Kidney tubule cell (primary cell): ENCODE measurements at places on chromosomes 3 and 15.

- peak; percentile 80 for DNase-seq
Observed at GRCh38 chr15:94174399-94174802, 57.0 kb upstream of the MCTP2 start.

GRCh38 chr3:133986311-133986710 is 43.4 kb downstream of the SLCO2A1 start:
- peak; percentile 7 for DNase-seq

- DNase-seq = no peak
Observed at GRCh38 chr3:194280777-194281176, 70.4 kb downstream of the CPN2 start.

DNA sequence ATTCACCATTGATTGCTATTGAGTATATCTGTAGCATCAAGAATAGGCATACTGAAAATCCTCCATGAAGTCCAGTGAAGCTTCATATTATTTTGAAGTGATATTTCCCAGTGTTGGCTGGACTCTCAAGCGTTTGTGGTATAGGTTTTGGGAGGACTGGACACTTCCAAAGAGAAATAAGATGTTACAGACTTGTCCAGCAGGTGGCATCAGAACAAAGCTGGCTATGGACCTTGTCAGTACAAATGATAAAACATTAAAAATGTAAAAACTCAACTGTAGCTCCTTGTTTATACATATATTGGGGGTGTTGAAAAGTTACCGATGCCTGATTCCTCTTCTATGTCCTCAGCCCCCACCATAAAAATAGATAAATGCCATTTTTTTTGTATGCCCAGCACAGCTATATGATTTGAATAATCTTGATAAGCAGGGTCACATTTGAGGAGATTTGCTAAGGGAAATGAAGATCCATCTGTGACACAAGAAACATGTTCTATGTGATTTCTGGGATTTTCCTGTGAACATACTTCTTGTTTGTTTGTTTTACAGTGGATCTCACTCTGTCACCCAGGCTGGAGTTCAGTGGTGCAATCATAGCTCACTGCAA is 54.5 kb upstream of the GOLGA6B start:
- peak; percentile 53 for DNase-seq

GRCh38 chr15:44275150-44275830 is 13.2 kb upstream of the GOLM2 start:
- DNase-seq = no peak

GRCh38 chr3:127814325-127814781 is 8.0 kb downstream of the MGLL start:
- DNase-seq = no peak

DNA sequence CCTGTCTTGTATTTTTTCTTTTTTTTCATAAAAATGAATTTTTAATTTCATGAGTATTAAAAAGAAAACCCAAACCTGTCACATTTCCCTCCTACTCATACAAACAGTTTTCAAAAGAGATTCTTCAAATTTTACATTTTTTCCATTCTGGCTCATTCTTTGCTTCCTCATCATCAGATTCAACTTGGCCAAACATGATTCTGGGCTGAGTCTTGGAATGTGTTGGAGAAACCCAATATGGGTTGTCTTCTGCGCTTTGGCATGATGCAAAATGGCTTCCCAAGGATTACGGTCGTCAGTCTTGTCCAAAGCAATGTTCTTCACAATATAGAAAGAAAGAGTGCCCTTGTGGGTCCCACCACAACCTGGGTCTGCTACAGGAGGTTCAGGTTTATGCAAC is 12.4 kb upstream of the TM4SF4 start:
- DNase-seq = no peak

GRCh38 chr15:90414408-90415028 is 26.5 kb downstream of the IQGAP1 start:
- DNase-seq = peak; percentile 66

DNA sequence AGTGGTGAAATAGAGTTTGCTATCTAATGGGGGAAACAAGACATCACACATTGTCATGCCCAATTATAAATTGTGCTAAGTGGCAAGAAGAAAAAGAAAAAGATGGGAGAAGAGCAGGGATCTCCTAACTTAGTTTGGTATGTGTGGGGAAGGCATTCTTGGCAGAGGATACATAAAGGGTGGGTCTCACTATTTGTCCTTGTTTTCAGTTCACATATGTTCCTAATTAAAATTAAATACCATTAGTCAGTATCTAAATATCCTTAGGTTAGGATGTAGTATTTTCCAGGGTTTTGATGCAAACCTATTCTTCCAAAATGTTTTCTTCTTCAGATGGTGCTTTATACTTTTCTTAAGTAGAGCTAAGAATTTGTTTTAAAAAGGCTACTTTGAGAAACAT is 173.7 kb downstream of the B3GALNT1 start:
- no peak for DNase-seq

DNA sequence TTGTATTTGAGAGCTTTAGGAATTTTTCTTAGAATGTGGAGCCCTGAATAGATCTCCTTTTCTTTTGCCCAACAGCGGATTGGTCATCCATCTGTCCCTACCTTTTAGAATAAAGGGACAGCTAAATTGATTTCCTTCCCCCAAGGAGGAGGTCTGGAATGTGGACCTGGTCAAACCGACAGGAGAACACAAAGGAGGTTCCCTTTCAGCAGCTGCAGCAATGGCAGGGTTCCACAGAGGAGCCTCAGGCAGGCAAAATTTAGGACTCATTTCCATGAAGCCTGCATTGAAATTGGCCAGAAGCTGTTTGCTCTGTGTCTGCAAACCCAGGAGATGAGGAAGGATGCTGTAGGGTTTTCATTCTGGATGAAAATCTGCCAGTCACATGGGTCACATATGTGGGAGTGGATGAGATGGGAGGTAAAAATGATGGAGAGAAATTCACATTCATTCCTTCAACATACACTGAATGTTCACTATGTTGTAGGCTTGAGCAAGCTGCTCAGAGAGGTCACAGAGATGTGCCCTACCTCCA is 77.3 kb downstream of the LRTM1 start:
- DNase-seq = no peak

GRCh38 chr3:14397531-14397930 is 4.9 kb upstream of the SLC6A6 start:
- DNase-seq = no peak

DNA sequence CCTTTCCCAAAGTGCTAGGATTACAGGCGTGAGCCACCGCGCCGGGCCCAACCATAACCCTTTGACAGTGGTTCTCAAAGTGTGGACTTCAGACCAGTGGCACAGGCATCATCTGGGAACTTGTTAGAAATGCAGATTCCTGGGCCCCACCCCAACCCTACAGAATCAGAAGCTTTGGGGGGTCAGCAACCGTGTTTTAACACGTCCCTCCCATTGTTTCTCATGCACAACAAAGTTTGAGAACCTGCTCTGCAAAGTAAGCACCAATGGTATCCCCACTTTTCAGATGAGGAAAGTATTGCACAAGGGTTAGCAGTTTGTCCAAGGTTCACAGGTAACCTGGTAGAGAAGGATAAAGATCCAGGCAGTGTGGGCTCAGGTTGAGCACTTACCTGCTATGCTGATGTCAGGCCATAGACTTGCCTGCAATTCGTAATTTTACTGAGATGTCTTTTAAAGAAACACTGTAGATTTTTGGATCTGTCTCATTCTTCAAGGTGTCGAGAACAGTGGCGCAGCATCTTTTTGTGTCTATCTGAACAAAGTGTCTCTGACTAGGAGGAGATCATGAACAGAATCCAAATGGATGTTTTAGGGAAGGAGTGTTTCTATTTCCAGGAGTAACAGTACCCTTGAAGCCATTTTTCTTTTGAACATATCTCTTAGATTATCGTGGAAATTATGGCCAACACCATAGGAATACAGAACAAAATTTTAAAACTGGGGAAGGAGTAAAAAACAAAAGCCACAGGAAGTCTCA is 2.5 kb downstream of the GXYLT2 start:
- DNase-seq = no peak

- DNase-seq = no peak
Observed at GRCh38 chr3:12743583-12743982, 15.5 kb downstream of the TMEM40 start.

DNA sequence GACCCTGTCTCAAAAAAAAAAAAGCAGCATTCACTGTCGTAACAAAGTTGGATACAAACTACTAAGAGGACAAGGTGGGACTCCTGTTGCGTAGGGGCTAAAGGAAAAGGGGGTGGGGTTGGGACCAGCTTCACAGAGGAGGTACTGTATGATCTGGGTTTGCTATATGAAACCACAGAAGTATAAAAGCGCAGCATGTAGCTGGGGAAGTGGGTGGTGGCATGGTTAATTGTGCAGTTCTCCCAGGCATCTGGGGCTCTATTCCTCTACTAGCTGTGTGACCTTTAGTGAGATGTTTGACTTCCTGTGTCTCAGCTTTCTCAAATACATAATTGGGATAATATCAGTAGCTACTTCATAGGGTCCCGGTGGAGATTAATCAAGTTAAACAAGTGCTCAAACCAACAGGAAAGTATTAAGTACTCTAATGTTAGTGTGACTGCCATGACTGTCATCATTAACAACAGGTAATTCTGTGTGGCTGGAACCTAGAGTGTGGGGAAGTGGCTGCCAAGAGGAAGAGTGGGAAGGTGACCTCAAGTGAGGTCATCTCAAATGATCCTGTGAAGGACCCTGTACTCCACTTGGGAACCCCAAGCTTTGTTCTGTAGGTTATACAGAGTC is 11.5 kb downstream of the PARP16 start:
- no peak for DNase-seq

DNA sequence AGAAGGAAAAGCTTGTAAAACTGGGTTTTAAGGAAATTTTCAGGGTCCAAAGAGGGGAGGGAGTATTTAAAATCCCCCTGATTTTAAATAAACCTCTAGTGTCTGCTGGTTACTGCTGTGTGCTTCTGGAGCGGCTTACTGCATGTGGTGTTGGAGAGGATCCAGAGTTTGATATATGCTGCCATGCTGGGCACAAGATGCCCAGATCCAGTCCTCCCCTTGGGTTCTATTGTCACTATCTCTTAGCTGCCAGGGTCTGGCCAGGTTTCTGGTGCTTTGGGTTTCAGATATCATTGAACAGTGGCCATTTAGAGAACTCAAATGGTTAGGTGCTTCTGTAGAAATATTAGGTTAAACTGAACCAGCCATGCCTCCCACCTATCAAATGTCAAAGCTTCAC is 27.5 kb downstream of the MINAR1 start:
- DNase-seq = no peak

DNA sequence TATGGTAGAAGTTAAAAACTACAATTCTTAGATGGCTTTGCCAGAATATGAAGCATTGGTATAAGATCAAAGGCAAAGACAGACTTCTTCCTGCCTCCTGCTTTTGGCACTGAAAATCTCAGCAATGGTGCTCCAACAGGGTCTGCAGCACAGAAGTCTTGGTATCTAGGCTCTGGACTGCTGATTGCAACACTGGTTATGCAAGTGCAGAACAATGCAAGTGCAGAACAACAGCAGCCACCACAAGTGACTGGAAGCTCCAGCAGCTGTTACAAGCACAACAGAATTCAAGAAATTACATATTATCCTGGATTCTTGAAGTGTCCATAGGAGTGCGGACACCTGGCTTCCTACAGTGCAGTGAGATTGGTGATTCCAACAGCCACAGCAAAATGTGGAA is 33.7 kb downstream of the ZBTB20 start:
- DNase-seq = no peak

DNA sequence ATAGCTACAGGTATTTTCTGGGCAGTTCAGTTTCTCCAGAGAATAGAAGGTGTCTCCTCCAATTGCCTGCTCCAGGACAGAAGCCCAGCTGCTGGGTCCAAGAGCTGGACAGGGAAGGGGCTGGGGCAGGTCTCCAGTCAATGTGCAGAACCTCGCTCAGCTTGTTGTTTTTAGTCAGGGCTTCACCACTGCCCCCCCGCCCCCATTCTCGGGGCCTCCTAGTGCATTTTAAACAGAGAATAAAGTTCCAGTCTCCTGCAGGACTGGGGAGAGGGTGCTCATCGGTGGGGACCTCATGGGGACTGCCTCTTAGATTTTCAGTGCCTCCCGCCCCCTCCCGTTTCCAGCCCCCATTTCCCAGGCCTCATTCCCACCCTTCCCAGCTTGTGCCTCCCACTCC is 216.6 kb downstream of the XXYLT1 start:
- DNase-seq = no peak

- DNase-seq = no peak
Observed at GRCh38 chr3:89326997-89327396, 219.6 kb downstream of the EPHA3 start.

DNA sequence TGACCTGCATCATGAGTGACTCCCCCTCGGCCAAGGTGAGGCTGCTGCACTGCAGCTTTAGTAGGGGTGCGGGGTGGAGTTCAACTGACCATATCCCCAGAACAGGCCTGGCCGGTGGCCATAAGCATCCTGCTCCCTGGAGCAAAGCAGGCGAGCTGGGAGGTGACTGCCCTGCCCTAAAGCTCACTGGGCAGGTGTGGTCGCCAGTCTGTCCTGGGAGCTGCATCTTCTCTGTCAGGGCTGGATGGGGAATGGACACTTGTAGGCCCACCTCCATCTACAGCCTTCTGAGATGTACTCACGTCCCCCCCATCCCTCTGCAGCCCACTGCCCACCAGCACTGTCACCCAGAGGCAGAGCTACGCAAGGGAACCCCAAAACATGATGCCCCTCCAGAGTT is 14.5 kb downstream of the NBEAL2 start:
- no peak for DNase-seq

DNA sequence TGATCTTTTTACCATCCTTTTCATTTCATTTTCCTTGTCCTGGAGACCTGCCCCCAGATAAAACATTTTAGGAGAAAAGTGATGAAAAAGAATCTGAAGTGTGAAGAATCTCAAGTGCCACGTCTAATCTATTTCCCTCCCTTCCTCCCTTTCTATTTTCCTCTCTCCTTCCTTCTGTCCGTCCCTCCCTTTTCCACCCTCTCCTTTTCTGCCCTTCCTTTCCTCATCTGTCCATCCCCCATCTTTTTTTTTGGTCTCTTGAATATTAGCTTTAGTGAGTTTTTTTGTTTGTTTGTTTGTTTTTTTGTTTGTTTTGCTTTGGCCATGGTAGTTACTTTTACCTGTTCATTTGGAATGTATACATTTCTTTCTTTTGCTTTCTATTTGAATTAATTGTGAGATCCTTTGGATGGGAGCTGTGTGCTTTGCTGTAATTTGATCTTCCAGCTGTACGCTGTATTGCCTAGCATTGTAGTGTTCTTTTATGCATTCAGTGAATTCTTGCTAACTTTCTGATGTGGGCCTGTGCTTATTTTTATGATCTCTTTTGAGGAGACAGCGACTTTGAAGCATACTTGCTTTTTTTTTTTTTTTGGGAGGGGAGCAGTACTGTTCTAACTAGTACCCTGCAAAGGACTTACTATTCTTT is 19.2 kb downstream of the CDIN1 start:
- DNase-seq = no peak

DNA sequence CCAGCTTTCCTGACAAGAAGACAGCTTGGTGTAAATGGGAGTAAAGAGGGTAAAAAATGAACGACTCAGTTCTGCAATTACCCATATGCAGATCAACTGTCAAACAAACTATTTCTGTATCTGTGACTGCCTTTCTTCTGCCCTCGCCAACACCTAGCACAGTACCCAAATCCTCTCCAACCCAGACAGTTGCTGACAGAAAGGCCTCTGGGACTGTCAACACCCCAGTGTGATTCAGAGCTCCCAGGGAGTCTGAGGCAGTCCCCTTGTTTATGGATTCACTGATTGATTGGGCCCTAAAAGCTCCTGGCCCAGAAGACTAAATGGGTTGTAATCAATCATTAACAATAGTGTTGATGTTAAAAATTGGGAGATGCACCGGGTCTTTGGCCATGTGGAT is 20.2 kb downstream of the IL17RD start:
- no peak for DNase-seq
